Hematopoietic multipotent progenitor cell treated with erythropoietin and hydrocortisone succinate and interleukin-3 and kit ligand, for 4 days (in vitro differentiated cells): ENCODE measurements at places on chromosomes 12 and 14.
A peak's percentile ranks its signal among the peaks of the same experiment; 100 is the strongest.

DNA sequence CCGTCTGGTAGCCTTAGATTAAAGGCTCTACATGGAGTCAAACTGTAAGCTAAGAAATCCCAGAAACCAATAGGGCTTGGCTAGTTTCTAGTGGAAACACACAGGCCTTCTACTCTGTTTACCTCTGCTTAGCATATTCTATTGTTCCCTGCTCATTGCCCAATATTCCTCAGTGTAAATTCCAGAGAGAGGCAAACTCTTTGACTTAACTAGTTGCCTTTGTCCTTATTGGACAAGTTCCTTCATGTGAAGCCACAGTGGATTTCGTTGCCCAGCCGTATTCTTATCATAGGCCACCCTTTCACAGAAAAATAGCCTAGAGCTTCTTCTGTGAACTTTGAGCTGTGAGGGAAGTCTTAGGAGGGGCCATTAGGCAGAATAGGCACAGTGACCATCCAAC lies 186.1 kb downstream of the PLCZ1 start:
- no peak for DNase-seq

DNA sequence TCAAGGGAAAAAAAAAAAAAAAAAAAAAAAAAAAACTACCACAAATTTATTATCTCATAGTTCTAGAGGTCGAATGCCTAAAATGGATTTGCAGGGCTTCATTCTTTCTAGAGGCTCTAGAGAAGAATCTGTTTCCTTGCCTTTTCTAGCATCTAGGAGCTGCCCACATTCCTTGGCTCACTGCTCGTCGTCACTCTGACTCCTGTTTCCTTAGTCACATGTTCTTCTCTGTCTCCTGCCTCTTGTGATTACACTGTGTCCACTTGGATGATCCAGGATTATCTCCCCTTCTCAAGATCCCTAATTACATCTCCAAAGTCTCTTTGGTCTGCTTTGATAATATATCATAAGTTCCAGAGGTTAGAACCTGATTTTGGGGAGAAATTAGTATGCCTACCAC lies 88.7 kb downstream of the HECTD1 start:
- DNase-seq: no peak

DNA sequence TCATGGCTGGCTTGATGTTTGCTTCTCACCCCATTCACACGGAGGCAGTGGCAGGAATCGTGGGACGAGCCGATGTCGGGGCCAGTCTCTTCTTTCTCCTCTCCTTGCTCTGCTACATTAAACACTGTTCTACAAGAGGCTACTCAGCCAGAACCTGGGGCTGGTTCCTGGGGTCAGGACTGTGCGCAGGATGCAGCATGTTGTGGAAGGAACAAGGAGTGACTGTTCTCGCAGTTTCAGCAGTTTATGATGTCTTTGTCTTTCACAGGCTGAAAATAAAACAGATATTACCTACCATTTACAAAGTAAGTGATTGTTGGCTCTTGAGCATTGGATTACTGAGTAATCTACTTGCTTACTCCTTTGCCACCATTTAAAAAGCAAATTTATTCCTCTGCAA lies 170.6 kb downstream of the TMTC2 start:
- DNase-seq: no peak

DNA sequence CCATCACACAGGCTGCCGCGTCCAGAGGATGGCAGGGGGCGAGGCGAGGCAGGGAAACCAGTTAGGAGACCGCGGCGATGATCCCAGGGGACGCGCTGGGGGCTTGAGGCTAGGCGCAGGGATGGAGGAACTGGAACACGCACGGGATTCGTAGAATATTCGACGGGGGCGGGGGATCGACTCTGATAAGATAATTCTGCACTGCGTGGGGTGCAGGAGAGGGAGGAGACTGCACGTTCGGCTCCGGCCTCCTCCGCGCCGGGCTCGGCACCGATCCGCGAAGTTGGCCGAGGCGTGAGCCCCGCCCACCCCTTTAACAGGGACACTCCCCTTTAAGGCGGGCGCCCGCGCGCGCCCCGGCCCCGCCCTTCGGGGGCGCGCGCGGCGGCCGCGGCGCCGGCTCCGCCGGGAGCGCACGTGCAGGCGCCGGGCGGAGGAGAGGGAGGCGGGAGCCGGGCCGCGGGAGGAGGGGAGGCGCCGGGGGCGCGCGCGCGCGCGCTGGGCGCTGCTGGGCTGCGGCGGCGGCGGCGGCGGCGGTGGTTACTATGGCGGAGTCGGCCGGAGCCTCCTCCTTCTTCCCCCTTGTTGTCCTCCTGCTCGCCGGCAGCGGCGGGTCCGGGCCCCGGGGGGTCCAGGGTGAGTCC lies at the start of gene ACVR1B:
TSS of gene ACVR1B (plus strand) at position 501 of the 644 bp plus-strand sequence. CDS start at position 546, 45 bp downstream.
- peak; percentile 96 for DNase-seq

GRCh38 chr12:57227315-57228115 lies 2.0 kb upstream of the SHMT2 start:
- DNase-seq: no peak

DNA sequence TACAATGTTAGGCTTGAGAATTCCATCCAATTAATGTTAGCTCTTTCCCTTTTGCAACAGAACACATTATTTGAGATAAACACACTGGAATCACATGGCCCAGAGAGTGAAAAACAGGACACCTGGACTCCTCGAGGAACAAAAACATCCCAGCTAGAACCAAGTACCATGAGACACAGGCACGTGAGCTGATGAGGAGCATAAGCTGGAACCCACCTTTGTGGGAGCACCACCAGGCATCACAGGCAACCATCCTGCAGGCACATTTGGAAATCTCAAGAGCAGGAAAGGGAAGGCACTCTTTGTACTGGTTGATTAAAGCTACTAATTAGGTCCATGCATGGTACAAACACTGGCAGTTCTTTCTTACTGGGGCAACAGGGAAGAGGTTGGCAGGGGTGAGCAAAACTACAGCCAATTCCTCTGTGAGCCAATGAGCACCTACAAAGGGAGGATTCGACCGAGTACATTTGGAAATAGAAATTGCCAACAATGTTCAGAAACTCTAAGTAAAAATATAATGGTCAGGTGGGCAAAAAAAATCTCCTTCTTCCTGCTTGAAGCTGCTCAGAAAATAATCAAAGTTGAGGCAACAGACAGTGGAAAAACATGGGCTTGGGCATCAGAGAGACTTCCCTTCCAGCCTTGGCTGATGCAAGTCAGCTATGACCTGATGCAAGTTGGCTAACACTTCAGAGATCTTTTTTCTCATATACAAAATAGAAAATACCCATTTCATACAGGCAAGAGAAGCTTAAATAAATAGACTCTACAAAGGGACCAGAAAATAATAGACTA lies 216.7 kb downstream of the NUAK1 start:
- no peak for DNase-seq

- no peak for DNase-seq
Measured at GRCh38 chr14:61229475-61229888, 51.7 kb downstream of the TMEM30B start.

DNA sequence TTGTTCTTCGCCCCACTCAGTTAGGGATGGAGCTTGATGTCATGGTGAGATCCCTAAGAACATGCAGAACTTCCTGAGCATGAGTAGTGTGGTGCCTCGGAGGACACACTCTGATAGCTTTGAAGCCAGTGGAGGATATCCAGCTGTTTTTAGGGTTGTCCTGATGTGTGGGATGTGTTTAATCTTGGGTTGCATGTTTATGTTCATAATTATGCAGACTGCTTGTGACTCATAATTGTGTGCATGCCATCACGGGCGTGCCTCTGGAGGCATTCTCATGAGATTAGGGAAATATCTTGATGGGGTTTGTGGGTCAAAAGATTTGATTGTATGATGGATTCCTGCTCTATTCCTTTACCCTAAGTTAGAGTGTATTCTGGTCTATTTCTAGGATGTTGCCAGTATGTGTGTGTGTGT lies 267.4 kb upstream of the PELI2 start:
- DNase-seq: peak; percentile 3

DNA sequence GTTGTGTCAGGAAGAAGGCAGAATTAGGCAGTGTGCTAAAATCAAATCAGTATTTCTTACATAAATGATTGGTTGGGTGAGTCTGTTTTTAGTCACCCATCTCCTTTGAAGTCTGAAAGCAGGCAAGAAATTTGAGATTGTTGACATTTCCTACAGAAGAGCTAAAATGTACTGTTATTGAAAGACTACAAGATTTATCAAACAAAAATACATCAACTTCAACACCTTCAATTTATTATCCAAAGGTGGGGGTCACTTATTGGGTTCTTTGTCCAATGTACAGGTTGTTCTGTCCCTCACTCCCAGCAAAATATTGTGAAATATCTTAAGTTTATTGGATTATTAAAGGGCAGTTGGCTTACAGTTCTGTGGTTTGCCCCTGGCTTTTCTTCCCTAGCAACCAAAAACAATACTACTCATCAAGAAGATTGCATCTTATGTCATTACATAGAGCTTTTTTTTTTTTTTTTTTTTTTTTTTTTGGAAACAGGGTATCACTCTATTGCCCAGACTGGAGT lies 20.6 kb upstream of the PKP2 start:
- peak; percentile 10 for DNase-seq

GRCh38 chr12:96218989-96219678 lies 25.0 kb downstream of the ELK3 start:
- no peak for DNase-seq

- no peak for DNase-seq
Measured at GRCh38 chr14:101222362-101223070, 319.0 kb upstream of the RTL1 start.

GRCh38 chr14:77872983-77873382 lies 73.1 kb downstream of the ADCK1 start:
- DNase-seq: no peak

DNA sequence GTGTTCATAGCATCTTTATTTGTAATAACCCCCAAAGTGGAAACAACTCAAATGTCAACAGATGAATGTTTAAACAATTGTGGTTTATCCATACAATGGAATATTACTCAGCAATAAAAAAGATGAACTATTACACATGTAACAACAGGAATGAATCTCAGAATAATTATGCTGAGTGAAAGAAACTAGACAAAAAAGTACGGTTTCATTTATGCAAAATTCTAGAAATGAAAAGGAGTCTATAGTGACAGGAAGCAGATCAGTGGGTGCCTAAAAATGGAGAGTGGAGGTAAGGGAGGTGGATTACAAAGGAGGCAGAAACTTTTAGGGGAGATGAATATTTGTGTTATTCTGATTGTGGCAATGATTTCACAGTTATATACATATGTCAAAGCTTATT lies 4.8 kb downstream of the PRKCH start:
- DNase-seq: no peak

DNA sequence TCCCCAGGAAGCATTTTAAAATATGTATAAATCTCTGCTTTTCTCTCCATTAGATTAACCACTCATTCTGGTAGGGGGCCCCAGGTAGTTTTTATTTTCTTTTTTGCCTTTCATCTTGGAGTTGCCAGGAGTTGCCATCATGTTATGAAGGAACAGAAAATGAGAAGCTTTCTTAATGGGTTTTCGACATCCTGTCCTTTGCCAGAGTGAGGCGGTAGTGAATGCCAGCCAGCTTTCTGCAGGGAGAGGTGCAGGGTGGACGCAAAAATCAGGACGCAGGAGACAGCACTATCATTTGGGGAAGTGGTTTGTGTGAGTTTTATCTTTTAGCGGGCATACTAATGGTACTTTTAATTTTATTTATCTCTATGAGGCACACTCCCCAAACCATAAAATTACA lies 1.7 kb downstream of the RASSF8 start:
- peak; percentile 81 for DNase-seq

DNA sequence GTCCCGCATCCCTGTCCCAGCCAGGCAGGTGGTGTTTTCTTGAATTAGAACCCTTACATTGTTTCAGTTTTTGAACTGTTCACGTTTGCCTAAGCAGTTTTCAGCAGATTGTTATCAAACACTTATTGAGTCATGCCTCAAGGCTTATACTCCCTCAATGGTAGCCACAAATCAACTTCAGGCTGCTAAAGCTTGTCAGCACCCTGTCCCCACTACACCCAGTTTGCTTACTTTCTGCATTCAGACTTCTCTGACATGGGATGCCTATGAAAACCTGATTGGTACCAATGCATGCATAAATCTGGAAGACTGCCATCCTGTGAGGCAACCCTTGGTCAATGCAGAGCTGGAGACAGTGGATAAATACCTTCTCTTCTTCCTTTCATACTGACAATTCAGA lies 225.4 kb downstream of the BTG1 start:
- peak; percentile 5 for DNase-seq

DNA sequence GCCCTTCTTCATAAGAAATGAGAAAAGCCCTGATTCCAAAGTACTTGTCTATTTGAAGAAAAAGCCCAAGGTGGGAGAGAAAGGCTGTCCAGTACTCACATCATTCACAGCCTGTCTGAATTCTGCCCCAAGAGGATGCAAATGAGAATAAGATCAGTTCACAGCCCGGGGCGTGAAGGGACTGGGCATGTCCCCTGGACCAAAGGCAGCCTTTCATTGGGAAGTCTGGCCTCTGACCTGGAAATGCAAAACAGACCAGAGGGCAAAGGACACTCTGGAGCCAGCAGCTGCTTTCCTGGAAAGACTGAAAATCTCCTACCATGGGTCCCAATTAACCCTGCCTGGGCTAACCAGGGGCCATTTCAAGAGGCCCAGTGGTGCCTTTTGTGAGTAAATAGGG lies 191.2 kb upstream of the PELI2 start:
- DNase-seq: no peak

DNA sequence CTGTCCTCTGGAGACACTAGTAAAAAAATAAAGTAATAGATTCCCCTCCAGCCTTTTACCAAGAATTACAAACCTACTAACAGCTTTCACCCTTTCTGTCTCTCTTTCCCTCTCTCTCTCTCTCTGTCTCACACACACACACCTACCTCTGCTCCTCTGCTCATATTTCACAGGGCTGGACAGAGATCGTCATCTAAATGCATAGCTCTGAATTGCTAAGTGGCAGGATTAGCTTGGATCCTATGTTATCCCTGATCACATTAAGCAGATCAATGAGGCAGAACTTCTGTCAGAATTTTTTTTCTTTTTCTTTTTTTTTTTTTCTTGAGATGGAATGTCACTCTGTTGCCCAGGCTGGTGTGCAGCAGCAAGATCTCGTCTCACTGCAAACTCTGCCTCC lies 22.9 kb downstream of the VCPKMT start:
- DNase-seq: no peak

DNA sequence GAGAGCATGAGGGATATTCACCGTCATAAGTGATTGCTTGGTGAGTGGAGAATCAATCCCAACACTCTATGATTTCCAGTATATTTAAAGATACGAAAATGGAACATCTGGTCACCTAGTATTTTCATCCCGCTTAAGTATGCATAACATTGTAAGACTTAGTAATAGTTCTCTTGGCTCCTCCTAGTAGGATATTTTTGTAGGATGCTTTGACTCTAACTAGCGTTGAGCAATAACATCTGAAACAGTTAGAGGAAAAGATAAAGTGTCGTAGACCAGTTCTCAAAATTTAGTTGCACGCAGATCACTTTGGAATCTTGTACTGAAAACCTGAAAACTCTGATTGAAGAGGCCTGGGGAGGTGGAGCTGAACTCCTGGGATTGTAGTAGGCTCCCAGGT lies 7.6 kb downstream of the SAMD4A start:
- no peak for DNase-seq

- no peak for DNase-seq
Measured at GRCh38 chr12:52202361-52203078, 10.7 kb upstream of the KRT80 start.

GRCh38 chr12:19739195-19739776 lies 300.0 kb downstream of the AEBP2 start:
- peak; percentile 83 for DNase-seq

- DNase-seq: peak; percentile 63
Measured at GRCh38 chr14:55327179-55327578, 56.0 kb downstream of the FBXO34 start.

- peak; percentile 42 for DNase-seq
Measured at GRCh38 chr14:99807413-99808153, 14.4 kb downstream of the EML1 start.

- peak; percentile 56 for DNase-seq
Measured at GRCh38 chr12:2359725-2360629, 307.2 kb downstream of the CACNA1C start.
